ENCODE measurements at places on chromosomes 13 and 19.
A peak's percentile ranks its signal among the peaks of the same experiment; 100 is the strongest.

DNA sequence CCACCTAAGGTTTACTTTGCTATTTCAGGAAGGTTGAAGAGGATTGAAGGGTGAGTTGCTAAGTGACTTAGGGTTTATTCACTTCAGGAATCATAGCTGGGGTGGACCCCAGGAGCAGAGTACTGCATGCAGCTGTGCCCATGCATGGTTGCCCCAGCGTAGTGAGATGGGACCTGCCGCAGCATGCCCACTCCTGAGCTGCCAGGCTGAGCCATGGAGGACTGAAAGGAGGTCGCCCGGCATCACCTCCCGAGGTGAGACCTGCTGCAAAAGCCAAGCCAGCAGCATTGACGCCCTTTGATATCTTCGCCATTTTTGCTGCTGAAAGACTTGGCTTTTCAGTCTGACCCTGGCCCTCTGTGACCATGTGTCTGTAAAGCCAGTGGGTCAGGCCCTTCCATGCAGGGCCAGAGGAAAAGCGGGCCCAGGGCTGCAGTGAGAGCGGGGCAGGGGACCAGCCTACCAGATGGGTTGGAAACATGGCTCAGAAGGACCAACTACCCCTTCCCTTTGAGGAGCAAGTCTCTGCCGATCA lies 9.9 kb downstream of the POP4 start:
- no peak for DNase-seq

- no peak for DNase-seq
Measured at GRCh38 chr13:73072239-73072900, 13.6 kb downstream of the KLF5 start.

DNA sequence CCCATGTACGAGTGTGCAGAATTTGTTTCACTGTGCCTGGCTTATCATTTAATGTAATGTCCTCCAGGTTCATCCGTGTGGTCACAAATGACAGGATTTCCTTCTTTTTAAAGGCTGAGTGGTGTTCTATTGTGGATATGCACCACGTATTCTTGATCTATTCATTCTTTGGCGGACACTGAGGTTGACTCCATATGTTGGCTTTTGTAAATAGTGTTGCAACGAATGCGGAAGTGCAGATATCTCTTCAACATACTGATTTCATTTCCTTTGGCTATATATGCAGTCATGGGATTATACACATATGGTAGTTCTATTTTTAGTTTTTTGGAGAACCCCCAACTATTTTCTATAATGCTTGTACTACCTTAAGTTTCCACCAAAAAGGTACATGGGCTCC lies 13.0 kb downstream of the OR7A5 start:
- no peak for DNase-seq

- peak; percentile 15 for DNase-seq
Measured at GRCh38 chr13:38824342-38824741, 137.5 kb downstream of the FREM2 start.

DNA sequence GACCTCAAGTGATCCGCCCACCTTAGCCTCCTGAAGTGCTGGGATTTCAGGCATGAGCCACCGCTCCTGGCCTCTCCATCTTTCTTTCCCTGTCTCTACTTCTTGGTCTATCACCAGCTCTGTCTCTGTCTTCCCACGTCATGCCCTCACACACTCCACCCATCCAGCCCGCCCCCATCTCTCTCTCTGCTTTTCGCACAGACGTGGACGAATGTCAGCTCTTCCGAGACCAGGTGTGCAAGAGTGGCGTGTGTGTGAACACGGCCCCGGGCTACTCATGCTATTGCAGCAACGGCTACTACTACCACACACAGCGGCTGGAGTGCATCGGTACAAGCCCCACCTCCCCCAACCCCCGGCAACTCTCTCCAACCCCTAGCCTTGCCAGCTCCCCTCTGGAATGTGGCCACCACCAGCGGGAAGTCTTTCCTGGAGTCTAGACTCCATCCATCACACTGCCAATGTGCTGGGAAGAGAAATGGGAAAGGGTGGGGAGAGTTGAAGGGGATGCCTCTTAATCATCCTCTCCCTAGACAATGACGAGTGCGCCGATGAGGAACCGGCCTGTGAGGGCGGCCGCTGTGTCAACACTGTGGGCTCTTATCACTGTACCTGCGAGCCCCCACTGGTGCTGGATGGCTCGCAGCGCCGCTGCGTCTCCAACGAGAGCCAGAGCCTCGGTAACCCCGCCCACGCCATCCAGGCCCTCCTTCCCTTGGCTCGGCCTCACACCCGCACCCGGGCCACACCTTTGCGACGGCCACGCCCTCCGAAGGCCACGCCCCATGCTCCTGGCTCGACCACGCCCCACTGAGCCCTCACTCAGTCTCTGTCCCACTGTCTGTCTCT lies 22.5 kb downstream of the LTBP4 start:
- DNase-seq: no peak

DNA sequence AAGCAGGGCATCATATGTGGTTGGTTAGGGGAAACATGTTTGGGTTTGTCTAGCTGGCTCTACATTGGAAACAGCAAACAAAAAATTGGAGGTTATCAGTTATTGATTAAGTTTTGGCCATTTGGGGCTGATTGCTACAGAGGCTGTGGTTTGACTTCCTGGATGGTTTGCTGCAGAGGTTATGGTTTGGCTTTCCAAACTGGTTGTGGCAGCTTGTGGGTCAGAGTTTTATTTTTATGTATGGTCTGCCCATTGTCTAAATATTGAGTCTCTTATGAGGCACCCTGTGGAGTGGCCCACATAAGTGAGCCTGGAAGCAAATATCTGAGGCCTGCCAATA lies 261.6 kb downstream of the GPC5 start:
- DNase-seq: no peak

DNA sequence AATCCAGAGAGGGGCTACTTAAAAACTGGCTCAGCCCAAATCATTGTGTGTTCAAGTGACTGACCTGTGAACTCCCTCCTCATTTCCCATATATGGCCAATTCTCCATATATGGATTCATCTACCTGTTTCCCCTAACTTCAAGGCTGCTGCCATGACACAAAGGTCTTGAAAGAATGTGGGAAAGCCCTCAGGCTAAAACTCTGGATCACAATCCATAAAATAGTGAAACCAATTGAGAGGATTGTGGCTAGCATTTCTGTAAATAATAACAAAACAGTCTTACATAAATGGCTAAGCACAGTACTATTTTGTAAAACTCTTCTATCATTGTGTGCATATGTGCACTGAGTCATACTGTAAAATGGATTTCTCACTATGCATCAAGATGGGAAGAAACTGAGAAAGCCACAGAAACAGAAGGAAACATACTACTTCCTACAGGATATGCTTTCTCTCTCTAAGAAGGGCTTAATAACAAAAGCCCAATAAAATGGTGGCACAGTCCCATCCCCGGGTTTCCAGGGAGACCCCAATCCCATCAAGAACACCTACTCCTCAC lies 80.5 kb downstream of the FOXO1 start:
- no peak for DNase-seq

DNA sequence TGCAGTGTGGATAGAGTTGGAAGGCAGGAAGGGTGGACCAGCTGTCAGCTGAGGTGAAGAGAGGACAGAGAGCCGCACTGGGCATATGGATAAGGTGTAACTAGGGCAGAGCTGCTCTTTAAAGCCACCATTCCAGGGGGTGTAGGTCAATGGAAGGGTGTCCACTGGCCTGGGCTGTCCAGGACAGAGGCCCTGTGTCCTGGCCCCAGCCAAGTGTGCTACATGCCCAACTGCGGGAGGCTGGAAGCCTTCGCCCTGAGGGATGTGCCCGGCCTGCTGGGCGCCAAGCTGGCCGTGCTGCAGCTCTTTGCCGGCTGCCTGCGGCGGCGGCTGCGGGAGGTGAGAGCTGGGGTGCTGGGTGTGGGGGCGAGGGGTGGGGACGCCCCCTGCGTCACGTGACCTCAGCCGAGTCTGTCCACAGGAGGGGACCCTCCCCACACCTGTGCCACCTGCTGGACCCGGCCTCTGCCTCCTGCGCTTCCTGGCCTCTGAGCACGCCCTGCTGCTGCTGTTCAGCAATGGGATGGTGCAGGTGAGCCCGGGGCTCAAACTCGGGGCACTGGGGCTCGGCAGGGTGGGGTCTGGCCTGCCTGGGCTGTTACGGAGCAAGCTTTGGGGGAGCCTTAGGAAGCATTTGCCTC lies 9.8 kb downstream of the PLK5 start:
- DNase-seq: no peak

GRCh38 chr19:49786376-49786820 lies 19.6 kb downstream of the AP2A1 start:
- DNase-seq: no peak

DNA sequence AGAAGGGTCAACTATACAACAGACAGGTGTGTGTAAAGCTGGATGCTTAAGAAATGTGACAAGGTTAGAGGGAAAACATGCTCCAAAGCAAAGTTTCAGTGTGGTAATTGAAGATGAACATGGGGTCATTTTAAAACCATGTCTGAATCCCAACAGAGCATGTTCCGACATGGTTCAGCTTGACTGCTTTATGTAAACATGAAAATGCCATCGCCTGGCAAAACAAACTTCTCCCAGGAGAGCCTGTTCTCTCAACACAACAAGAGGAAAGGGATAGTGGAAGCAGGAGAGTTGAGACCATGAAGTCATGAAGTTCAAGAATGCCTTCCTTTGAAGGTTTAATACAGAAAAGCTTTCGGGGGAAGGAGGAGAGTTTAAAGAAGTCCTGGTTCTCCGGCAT lies 85.8 kb downstream of the EPSTI1 start:
- DNase-seq: no peak

- no peak for DNase-seq
Measured at GRCh38 chr13:50283017-50283416, 267.8 kb downstream of the KCNRG start.

DNA sequence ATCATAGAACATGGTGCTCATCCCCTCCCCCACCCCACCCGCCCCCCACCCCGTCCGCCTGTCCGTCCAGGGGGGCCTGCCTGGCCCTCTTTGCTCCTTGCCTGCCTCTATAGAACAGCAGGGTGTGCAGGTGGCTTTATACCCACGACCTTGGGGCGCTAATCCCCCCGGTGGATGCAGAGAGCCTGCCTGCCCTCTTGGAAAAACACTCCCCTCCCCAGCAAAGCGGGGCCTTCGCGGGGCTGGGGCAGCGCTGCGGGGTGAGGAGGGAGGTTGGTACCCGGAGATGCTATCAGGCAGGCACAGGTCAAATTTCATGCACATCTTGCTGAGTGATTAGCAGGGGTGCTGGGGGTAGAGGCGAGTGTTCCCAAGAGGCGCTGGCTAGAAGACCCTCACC lies 21.9 kb downstream of the RFX1 start:
- DNase-seq: no peak

DNA sequence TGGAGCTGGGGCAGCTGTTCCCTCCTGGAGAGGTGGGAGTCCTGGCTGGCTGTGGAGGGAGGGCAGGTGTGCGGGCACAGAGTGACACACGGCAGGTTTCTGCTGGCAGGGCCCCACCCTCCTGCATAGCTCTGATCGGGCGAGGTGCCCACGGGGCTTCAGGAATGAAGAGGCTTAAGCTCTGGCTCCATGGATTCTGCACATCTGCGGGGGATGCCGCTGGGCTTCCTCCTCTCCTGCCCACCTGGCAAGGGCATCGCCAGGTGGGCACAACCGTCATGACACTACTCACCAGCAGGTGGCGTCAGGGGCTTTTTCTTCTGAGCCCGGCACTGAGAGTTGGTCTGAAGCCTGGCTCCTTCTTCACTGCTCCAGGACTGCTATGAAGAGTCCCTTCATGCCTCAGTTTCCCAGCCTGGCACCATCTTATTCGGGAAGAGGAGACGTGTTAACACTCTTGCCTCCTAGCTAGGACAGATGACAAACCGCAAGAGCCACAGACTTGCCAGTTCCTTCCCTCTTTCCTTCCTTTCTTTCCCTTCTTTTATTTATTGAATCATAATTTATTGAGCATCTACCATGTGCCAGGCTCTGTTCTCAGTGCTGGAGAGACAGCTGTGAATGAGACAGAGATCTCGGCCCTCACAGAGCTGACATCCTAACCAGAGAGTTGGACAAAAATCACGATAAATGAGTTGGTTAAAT lies 15.2 kb upstream of the PAK4 start:
- peak; percentile 86 for DNase-seq

GRCh38 chr13:97569841-97570240 lies 135.9 kb downstream of the RAP2A start:
- DNase-seq: no peak

DNA sequence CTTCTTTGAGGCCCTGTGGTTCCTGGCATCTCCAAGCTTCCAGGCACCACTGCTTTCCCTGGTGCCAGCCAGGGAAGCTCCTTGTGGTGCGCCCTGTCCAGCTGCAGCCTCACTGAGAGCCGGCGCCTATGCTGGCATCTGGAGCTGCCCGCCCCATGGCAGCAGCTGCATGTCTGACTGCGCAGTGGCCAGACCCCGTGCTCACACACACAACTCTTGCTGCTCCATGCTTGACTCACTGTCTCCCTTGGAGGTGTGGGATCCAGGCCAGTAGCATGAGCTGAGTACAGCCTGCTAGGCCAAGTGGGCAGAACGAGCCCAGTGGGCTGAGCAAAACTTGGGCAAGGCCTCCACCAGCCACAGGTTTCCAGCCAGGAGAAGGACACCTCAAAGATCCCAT lies 11.5 kb upstream of the SUPT20H start:
- DNase-seq: no peak

GRCh38 chr19:38265213-38265861 lies 964 bp downstream of the SPINT2 start:
- DNase-seq: no peak

DNA sequence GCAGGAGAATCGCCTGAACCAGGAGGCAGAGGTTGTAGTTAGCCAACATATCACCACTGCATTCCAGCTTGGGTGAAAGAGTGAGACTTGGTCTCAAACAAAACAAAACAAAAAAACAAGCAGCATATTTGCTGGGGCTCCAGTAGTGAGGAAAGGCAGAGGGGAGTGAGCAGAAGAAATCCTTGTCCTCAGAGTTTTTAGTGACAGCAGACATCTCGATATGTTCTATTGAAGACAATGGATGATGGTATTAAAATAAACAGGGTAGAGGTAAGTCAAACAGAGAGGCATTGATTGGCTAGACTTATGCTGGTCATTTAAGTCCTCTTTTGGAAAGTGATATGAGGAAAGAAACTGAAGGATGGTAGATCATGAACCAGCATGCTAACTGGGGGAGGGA lies 19.0 kb downstream of the NLRP7 start:
- DNase-seq: no peak

- peak; percentile 54 for DNase-seq
Measured at GRCh38 chr13:32905063-32905863, 111.0 kb upstream of the KL start.
